Hypothalamus (tissue), 51 donors: ENCODE measurements at places on chromosomes 16 and 17.

DNA sequence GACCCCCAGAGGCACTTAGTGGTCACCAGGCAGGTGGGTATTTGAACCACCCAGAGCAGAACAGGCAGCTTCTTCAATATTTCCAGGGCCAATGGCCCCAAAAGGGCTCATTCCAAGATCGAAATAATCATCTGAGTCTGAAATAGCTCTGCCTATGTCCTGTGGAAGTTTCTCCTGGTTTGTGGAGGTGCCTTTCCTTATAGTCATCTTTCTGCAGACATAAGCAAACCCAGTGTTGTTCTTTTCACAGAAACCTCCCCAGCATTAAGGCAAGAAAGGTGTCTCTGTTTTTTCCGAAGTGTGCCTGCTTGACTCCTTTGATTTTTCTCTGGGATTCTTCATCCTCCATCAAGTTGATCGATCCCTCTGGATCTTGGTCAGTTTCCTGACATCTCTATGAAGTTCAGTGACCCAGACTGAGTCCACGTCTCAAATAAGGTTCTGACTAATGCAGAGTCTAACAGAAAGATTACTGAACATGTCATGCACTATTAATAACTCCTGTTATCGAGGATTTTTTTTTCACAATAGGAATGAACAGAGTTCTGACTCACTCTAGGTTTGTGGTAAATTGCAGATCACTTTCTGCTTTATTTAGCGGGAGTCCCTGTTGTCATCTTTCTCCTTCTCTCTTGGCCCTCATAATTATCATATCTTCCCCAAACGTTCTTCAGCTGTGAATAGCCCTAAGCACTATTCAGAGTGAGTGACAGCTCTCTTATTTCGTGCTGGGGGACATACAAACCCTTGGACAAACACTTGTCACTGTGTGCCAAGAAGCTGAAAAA lies 1.5 kb downstream of the LRRC3C start:
- no peak for DNase-seq

DNA sequence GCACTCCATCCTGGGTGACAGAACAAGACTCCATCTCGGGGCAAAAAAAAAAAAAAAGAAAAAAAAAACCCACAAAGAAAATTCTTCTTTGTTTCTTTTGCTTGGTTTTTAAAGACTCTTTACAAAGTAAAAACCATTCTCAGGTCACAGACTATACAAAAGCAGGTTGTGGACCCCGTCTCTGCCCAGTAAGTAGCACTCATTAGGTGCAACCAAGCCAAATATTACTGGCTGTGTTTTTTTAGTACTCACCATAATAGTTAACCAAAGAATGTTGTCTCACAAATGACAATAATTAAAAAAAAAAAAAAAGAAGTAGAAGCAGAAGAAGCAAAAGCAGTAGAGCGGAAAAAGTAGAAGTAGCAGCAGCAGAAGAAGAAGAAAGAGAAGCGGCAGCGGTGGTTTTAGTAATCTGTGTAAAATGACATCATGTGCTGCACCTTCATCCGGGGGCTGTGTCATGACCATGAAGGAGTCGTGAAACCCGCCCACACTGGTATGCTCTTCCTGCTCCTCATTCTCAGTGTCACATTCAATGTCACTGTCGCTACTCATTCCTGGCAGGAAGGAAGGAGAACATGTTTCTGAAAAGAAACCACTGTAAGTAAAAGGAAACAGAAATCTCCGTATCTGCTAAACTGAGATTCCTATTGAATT lies 105.4 kb downstream of the TRIM37 start:
- DNase-seq = no peak

DNA sequence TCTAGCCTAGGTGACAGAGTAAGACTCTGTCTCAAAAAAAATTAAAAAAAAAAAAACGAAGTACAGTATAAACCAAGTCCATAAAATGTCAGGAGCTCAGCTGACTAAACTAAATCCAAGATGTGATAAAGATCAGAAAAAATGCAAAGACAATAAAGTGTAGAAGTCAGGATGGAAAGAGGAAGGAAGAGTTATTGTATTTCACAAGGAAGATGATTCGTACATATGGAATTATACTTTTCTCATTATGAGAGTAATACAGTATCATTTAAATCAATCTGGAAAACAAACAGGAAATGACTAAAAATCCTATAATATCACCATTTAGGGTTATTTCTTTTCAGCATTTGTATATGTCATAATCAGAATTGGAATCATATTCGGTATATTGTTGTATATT lies 11.4 kb upstream of the APOH start:
- DNase-seq = no peak

- no peak for DNase-seq
These were observed 241.6 kb upstream of the SALL1 start for GRCh38 chr16:51392521-51393187.

DNA sequence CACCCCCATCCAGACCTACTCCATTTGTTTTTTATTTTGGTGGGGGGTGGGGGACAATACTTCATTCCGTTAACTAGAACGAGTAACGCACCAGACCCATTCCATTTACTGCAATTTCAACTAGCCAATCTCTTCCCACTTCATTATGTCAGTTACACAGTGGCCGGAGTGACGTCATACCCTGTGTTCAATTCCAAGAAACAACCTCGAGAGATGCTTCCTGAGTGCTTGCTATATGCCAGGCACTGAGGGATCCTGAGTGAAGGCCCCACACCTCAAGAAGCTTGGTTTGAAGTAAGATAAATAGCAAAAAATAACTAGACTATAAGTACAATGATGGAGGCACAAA lies 9.1 kb upstream of the SIAH1 start:
- no peak for DNase-seq

DNA sequence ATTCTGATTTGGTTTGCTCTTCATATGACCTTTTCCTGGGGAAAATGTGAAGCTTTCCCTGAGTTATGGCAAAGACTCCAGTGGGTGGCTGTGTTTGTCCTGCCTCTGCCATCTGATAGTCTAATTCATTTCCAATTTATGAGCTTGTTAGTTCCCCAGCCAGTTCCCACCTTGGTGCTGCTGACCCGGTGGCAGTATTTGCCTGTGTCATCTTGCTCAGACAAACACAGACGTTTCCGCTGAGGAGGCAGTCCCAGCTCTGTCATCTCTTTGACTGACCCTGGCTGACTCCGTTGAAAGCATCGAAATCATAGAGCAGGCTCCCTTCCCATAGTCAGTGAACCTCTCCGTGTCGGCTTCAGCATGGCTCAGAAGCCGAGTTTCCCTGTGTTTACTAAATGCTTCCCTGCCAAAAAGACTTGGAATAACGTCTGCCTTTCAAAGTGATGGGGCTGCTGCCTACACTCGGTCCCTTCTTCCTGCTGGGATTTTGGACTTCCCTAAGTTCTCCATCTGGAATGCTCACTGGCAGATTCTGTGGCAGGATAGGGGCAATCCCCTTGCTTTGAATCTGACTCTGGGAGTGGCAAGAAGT lies 538.3 kb downstream of the NPIPA7 start:
- no peak for DNase-seq

DNA sequence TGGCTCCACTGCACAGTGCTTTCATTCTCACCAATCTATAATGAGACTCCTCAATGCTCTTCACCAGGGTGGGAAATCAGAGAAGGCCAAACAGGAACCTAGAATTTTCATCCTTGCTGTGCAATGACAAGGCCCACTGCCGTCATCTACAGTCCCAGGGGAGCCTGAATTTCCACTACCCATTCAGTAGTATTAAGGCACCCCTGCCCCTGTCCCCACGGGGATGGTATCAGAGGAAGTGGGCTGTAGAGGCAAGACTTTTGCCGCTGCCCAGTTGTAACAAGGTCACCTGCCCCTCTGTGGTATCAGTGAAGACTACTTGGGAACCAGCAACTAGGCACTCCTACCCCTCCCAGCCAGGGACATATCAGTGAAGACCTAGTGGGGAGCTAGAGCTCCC lies 104.5 kb downstream of the C16orf78 start:
- no peak for DNase-seq

DNA sequence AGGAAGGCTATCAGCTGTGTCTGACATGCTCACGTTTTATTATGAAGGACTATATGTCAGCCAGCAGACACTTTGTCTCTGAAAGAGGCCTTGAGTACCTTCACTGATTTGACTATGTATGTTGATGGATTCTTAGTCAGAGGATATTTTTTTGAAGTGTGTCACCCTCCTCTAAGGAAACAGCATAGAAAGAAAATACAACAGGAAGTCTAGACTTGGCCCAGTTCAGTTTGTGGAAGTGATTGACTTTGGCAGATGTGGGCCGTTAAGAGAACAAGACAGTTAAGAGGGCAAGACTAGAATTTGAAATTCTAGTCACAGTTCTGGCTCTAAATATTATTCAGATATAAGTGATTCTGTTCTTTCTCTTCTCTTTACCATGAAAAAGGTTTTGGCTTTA lies 471.5 kb downstream of the CDH8 start:
- no peak for DNase-seq

GRCh38 chr16:53732296-53732929 lies 28.5 kb downstream of the FTO start:
- no peak for DNase-seq

GRCh38 chr17:78896091-78896833 lies 6.7 kb downstream of the CEP295NL start:
- peak; percentile 76 for DNase-seq

- no peak for DNase-seq
These were observed 5.3 kb upstream of the CCL1 start for GRCh38 chr17:34368196-34368945.

- no peak for DNase-seq
These were observed 115.2 kb downstream of the RBFOX3 start for GRCh38 chr17:79495665-79496064.

- DNase-seq = peak; percentile 93
These were observed at the start of gene FASN for GRCh38 chr17:82098169-82098938. Gene FASN (minus strand): TSS chr17:82098236. CDS start chr17:82096445, 1,791 bp downstream.

DNA sequence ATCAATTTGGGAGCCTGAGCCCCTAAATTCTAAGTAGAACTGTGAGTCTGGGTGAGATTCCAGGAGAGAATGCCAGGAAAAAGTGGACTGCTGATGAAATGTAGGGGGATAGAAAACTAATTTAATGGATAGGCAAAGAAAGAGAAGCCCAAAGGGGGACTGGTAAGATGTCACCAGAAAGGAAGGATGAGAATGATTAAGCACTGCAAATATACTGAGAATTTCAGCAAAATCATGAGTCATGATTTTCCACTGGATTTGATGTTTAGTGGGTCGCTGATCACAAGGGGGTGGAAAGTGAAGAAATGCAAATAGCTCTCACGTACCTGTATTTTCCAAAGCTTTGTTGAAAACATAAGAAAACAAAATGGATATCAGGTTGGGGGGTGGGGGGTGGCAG lies 201.8 kb downstream of the SLC39A11 start:
- no peak for DNase-seq

- no peak for DNase-seq
These were observed 76.9 kb downstream of the CYB561 start for GRCh38 chr17:63369233-63369632.

DNA sequence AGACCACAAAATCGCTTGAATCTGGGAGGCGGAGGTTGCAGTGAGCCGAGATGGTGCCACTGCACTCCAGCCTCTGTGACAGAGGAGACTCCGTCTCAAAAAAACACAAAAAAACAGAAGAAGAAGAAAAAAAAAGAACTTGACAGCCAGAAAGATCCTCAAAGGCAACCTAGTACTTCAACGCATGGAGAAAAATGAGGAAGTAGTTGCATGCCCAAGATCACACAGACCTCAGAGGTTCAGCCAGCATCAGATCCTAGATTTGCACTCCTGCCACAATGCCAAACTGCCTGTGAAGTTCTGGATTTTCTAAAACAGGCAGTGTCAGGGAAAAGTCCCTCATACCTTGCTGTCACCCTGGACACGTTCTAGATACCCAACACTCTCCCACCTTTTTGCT lies 1.5 kb downstream of the ATPAF2 start:
- DNase-seq = no peak

GRCh38 chr16:88686062-88686438 lies 257 bp downstream of the SNAI3 start:
- DNase-seq = no peak

GRCh38 chr16:57930533-57930932 lies 40.4 kb downstream of the CNGB1 start:
- DNase-seq = no peak

DNA sequence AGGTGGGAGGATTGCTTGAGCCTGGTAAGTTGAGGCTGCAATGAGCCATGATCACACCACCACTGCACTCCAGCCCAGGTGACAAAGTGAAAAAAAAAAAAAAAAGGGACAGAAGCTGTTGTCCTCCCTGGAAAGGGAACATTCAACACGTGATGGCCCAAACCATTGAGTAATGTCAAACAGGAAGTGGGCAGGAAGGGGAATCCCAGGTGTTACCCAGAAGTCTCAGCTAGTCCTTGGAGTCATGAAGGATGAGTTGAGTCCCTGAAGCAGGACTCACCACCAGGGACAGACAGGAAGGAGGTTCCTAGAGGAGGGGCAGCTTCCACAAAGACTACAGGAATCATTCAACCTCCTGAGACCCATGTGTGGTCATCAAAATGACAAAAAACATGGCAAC lies 19.8 kb upstream of the CMIP start:
- DNase-seq = no peak

DNA sequence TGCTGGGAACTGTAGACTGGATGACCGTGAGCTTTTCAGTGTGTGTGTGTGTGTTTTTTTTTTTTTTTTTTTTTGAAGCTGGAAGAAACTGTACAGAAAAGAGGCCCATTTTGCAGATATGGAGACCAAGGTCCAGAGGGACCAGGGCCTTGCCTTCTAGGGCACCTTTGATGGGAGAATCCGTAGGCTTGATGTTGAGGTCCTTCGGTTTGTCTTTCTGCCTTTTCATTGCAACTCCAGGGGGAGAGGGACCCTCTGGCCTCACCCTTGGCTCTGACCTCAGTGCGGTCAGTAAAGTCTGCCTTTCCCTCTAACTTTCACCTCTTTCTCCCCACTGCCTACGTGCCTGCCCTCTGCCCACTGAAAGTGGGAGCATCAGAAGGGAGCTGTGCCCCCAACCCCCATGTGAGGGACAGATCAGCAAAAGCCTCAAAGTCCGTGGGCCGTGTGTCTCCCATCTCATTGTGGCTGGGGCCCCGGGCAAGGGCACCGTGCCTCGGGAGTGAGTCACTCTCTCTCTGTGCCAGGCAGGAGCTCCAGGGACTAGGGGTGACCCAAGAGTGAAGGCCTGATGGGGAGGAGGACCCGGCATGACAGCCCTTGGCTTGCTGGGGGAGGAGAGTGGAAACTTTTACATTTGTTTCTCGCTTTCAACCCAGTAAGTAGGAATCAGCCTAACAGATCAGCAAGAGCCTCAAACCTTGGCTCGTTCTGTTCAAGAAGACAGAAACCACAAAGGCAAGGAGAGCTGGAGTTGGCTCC lies 123.6 kb downstream of the CMIP start:
- DNase-seq = no peak

DNA sequence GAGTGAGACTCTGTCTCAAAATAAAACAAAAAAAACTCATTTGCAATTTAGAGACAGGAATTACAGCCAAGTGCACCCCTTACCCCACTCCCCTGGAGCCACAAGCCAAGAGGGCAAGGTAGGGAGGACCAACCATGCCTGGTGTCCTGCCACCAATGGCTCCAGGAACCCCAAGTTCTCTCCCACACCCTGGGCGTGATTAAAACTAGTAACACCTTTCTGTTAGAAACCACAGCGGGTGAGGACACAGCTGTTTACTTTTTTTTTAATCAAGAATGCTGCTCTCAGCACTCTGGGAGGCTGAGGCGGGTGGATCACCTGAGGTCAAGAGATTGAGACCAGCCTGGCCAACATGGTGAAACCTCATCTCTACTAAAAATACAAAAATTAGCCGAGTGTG lies 38.1 kb downstream of the ANKRD11 start:
- no peak for DNase-seq
